NCI-H2081 treated with DMSO at 0.1 percent for 48 hours (cell line): ENCODE measurements at places on chromosomes 6 and 20.

- no peak for DNase-seq
These were observed 209.8 kb downstream of the TPBG start for GRCh38 chr6:82573254-82573972.

GRCh38 chr6:3585320-3585935 is 128.6 kb upstream of the SLC22A23 start:
- DNase-seq: no peak

- DNase-seq: no peak
These were observed 181.9 kb downstream of the TBC1D7 start for GRCh38 chr6:13146442-13146841.

- no peak for DNase-seq
These were observed 183.4 kb upstream of the POU3F2 start for GRCh38 chr6:98650941-98651340.

- DNase-seq: no peak
These were observed 243.9 kb upstream of the RUNX2 start for GRCh38 chr6:45084257-45084656.
